ENCODE measurements at places on chromosomes 3 and 15. TPM values are rescaled to one million over a fixed set of nuclear protein-coding genes. Genes with fewer than 3 reads are reported as not detected.

DNA sequence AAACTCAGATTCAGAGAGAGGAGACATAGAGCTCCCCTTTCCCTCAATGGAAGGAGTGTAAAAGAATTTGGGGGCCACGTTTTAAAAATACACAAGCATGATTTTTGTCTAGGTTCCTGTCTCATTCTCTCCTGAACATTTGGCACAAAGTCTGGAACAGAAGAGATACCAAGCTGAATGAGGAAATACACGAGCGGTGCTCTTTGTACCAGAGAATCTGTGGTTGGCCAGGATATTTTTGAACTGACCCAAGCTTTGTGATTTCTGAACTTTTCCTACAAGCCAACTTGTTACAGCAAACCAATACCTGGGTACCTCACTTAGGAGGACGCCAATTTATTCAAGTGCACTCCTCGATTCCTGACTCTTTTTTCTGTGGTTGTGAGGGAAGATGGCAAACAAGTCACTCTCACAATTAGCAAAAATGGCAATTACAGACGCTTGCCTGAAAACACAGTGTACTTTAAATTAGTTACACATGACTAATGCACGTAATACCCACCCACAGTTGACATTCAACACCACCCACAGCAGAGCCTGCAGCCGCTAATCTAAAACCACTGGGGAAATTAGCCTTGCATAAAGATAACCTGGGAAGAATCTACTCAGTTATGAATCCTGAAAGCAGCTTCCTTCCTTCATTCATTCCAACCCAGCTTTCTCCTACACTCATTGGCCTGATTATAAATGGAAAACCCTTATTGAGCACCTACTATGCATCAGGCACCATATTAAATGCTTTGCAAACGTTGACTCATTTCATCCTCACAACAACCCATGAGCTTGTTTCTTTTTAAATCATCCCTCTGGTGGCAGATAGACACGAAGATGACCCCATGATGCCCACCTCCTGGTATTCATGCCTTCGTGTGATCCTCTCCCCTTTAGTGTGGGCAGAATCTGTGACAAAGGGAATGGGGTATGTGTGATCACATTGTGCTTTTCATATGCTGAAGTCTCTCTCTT, 293.5 kb downstream of the KBTBD8 start:
- DNase-seq: no peak

- no peak for DNase-seq
These were observed 11.9 kb downstream of the OXSM start for GRCh38 chr3:25801786-25802185.

DNA sequence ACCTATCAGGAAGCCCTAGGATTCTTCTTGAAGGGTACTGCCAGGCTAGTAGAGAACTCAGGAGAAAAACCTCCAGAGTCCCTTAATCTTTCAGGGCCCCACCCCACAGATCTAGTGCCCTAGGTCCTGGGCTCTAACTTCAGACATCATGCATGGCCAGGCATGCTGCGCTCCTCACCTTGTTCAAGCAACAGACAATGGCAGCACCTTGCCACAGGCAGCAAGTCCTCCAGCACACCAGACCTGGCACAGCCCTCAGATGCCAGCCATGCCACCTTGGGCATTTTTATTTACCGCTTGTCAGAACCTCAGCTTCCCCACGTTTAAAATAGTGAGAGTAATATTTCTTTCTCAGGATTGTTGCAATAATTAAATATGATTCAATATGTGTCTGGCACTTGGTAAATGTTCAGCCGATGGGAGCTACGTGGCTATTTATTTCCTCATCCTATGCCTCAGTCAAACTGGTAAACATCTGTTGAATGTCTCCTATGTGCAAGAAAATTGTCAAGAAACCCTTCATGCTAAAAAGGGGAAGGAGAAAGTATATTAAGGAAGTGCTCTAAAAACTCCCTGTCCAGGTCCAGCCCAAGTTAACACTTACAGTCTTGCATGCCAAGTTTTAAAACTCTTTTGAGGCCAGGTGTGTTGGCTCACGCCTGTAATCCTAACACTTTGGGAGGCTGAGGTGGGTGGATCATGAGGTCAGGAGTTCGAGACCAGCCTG, 14.5 kb upstream of the CCR1 start:
- DNase-seq: no peak

- DNase-seq: no peak
These were observed 508 bp upstream of the SMAD6 start for GRCh38 chr15:66701422-66702034.

GRCh38 chr15:33243869-33244268, 49.4 kb upstream of the FMN1 start:
- DNase-seq: no peak

- DNase-seq: no peak
These were observed 91.0 kb downstream of the LRTM1 start for GRCh38 chr3:54836871-54837270.

- DNase-seq: no peak
These were observed 339.9 kb upstream of the DPH6 start for GRCh38 chr15:35885870-35886269.

- DNase-seq: no peak
These were observed 122.5 kb upstream of the ST8SIA2 start for GRCh38 chr15:92271179-92271578.

- no peak for DNase-seq
These were observed 116.5 kb downstream of the CMSS1 start for GRCh38 chr3:99933971-99934750.

GRCh38 chr3:101203411-101203810, 117.0 kb downstream of the IMPG2 start:
- DNase-seq: no peak

GRCh38 chr3:159950156-159950898, 38.3 kb upstream of the IL12A start:
- DNase-seq: no peak

DNA sequence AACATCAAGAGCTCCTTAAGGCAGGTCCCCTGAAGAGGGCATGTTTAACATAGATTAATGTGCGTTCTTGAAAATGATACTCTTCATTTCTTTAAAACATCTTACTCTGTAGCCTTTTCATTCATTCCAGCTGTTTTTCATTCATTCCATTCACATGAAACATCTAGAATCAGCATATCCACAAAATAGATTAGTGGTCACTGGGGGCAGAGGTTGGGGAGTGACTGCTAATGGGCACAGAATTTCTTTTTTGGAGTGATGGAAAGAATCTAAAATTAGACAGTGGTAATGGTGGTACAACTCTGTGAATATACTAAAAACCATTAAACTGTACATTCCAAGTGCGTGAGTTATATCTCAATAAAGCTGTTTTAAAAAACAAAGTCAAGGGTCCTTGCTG, 15.4 kb upstream of the CXCR6 start:
- DNase-seq: no peak

DNA sequence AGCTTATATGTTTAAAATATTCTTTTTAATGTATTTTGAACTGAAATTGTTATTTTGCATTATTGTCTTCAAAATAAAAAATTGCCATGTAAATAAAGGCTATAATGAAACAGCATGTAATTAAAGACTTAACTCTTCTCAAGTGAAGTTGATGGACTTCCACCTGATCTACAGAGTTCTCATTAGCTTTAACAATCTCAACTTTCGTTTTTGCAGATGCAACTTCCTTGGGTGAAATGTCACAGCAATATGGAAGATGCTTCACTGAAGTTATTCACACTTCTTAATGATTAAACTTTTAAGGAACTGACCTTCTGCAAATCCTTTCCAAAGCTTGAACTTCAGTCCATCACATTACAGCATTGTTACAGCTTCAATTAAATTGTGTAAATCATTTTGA, 63.6 kb downstream of the OSTN start:
- no peak for DNase-seq

- no peak for DNase-seq
These were observed 309.1 kb upstream of the ICE2 start for GRCh38 chr15:60787837-60788691.

DNA sequence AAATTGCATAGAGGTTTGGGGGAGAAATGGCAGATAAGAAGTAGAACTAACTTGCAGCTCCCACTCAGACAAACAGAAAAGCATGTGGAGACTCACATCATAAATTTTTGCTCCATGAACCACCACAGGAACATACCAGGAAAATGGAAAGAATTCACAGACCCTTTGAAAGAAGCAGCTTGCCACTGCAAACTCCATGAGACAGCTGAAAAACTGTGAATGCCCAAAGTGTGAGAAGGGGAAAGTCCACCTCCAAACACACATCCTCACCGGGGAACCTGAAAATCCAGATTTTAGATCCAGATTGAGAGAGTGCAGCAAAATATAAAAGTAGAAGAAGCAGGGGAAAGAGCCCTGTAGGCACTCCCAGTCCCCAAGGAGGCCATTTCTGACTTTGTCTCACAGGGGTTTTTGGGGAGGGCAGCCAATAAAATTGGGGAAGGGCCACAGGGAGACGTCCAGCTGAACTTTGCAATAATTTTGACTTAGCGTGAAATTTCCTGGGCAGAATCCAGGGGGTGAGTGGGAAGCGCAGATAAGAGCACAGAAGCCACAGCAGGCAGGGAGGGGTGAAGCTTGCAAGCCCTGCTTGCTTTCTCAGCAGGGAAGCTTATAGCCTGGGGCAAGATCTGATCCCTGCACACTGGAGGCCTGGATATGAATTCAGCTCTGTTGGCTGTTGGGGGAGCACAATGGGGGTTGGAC, 183.4 kb upstream of the UBE2E2 start:
- DNase-seq: no peak

GRCh38 chr3:49659756-49660155, 14.4 kb upstream of the APEH start:
- no peak for DNase-seq

GRCh38 chr3:69735893-69736292, 3.4 kb upstream of the MITF start:
- DNase-seq: no peak

GRCh38 chr3:69320871-69321271, 65.0 kb downstream of the FRMD4B start:
- DNase-seq: no peak

DNA sequence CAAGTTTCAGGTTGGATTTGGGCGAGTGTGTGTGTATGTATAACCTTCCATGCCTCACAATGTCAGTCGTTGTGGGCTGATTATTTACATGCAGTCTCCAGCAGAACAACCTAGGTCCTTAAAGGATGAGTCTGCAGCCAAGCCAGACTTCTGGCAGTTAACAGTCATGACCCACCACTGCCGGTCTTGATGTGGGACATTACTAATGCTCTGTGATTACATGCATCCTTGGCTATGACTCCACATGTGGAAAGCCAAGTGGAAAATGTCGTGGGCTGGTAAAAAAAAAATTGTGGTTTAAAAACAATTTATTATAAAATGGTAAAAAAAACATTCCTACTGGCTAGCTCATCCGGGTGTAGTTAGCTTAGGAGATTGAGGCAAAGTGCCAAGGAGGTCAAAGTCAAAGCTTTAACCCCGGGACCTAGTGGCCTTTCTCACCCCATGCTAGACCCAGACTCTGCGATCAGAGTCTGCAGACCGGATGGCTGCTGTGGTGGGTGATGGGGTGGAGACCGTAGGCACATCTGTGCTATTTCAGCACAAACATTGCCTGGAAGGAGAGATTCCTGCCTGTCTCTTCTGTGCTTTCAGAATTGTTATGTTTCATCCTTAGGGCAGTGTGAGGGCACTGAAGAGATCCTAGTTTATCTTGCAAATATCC, 6.8 kb downstream of the RARRES1 start:
- no peak for DNase-seq

The ADAMTSL3 gene
- total RNA-seq: 4.2 TPM

The GP5 gene
- not detected for total RNA-seq

The MRAS gene
- 26.8 TPM for total RNA-seq

The PSTPIP1 gene
- total RNA-seq: 13.3 TPM

The ZIC1 gene
- total RNA-seq: not detected

The DNASE1L3 gene
- total RNA-seq: 13.3 TPM

The CASR gene
- not detected for total RNA-seq

The HACD2 gene
- total RNA-seq: 26.3 TPM
